ENCODE measurements at places on chromosomes 11 and 22.

GRCh38 chr11:47192111-47192510, 5.9 kb upstream of the PACSIN3 start:
- DNase-seq = no peak

DNA sequence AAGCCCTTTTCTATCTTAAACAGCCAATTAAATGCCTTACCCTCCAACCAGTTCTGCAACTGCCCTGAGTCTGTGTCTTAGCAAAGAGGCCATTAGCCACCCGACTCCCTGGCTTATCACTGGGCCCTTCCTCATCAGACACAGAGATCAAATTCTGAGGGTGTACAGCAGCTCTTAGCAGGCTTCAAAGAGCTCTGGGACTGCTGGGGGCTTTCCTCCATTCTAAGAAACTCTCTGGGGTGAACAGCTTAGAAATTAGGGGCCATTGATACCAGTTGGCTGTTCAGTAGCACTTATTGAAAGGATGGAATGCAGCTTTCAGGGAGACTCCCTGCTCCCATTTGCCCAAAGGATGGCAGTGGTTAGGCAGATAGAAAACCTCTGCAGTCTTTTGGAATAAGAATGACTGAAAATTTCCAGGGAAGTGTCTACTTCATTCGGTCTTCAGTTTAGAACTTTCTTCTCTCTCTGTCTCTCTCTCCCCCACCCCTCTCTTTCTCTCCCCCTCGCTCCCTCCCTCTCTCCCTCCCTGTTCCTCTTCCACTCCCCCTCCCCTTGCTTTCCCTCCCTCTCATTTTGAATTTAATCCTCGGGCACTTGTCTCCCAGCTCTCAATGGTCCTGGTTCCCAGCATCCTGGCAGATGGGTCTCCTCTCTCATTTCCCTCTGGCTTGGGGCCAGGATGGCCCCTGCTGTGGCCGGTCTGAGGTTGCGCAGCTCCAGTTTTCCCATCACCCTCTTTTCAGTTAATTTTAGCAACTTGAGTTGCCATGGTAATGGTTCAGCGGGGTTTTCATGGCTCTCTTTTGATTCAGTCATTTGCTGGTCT, 76.4 kb downstream of the COMMD9 start:
- no peak for DNase-seq

- DNase-seq = no peak
Measured at GRCh38 chr22:17402293-17402692, 33.0 kb downstream of the CECR2 start.

DNA sequence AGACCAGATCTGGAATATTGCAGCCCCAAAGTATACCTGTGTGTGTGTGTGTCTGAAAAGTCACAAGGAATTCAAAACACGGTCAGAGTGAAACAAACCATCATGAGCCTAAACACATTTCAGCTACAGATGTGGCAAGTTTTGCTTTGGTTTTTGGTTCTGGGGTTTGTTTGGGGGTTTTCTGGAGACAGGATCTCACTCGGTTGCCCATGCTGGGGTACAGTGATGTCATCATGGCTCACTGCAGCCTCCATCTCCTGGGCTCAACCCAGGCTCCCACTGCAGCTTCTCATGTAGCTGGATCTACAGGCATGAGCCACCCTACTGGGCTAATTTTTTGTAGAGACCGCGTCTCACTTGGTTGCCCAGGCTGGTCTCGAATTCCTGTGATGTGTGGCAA, 41.4 kb upstream of the PHF21A start:
- peak; percentile 9 for DNase-seq

DNA sequence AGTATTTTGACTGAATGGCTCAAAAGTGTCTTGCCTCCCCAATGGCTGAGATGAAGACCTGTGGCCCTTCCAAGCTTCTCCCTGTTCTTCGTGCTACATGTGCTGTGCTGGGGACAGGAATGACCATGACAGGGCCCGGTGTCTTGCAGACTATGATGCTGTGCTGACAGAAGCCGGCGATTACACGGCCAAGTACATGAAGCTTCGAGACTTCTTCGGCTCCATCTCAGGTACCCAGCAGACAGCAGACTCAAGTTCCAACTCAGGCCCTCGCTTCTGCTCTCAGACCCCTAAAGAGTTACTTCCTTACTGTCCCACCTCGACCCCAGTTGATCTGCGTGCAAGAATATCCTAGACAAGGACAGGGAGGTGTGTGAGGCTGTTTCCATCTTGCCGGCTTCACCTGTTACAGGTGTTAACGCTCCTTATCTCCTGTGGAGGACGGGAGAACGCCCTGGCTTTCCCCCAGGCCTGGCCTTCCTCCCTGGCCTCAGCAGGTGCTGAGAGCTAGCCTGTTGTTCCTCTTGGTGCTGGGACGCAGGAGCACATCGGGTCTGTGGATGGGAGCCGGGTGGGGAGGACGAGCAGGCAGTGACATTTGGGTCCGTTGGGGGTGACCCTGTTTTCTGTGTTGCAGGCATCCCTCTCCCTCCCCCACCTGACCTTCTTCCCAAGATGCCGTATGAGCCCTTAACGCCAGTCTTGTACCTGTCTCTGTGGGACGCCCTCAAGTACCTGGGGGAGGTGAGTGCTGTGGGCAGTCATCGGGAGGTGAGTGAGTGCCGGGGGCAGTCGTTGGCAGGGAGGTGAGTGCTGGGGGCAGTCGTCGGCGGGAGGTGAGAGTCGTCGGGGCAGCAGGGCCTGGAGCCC, 38.1 kb downstream of the GLB1L2 start:
- DNase-seq = no peak

DNA sequence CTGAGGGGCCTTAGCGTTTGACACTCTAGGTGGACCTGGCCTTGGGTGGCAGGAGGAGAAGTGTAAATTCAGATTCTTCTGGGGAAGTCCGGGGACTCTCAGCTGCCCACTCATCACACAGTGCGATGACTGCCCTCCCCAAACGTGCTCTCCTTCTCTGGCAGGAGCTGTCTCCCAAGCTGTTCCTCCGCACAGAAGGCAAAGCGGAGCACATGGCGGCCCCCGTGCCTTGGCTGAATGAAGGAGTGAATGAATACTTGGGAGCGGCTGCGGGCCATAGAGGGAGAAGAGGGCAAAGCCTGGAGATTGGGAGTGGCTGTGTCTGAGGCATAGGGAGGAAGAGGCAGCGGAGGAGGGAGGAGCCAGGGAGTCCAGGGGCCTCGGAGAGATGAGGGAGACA, 6.9 kb upstream of the NAA40 start:
- no peak for DNase-seq

DNA sequence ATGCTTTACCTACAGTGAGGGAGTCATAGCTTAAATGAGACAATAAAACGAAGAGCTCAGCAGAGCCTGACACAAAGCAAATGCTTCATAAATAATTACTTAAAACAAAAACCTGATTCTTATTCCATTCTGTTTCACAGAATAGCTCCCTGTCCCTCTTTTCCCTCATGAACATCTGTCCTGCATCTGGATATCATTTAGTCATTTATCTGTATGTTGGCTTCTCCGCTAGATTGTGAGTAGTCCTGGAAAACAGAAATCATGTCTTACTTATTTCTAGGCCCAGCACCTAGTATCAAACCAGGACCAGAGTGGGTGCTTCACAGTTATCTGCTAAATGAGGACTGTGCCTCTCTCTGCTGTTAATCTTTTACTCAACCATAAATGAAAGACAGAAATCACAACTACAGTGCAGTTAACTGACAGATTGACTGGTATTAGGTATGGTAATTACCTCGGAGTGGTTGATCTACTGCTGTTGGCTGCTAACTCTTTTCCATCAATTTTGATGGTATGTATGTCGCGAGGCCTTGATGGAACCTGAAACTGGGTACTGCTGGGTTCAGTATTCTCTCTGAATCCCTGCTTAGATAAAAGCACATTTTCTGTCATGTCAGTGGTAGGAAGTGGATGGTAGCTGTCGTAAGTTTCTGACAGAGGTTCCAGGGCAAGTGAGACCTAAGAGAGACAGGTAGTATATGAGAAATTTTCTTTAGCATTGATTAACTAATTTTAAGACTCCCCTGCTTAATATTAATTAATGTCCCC, 31.5 kb downstream of the C2CD3 start:
- no peak for DNase-seq

- no peak for DNase-seq
Measured at GRCh38 chr11:118714816-118715215, 35.4 kb upstream of the TREH start.

GRCh38 chr22:28702891-28703290, 23.3 kb upstream of the TTC28 start:
- DNase-seq = no peak

DNA sequence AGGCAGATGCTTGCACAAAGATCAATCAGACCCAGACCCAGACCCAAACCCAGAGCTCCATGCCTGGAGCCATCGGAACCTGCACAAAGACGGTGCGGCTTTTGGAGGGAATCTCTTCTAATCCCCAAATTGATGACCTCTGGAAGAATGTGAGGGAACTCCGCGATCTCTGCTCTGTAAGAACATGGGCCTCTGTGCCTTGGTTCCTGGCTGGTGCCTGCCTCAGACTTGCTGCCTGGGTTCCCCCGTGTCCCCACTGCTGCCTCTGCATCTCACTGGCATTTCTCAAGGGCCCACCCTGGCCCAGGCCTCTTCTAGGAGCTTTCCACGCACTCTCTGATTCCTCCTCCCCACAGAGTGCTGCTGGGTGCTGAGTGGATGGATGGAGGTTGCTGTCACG, 1044.4 kb downstream of the TBC1D22A start:
- no peak for DNase-seq

DNA sequence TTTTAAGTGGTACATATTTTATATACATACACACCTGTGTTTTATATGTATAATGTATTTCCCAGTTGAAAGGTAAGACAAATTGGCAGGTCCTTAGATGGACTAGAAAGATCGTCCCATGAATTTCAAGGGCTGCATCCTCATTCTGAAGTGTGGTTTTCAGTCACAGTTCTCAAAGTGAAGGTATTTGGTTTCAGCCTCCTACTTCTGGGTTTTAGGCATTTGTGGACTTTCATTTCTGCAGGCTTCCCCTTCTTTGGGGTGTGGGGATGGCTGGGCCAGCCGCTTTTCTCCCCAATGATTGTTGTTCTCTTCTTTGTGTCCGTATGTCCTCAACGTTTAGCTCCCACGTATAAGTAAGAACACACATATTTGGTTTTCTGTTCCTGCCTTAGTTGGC, 10.0 kb downstream of the DCPS start:
- DNase-seq = no peak

DNA sequence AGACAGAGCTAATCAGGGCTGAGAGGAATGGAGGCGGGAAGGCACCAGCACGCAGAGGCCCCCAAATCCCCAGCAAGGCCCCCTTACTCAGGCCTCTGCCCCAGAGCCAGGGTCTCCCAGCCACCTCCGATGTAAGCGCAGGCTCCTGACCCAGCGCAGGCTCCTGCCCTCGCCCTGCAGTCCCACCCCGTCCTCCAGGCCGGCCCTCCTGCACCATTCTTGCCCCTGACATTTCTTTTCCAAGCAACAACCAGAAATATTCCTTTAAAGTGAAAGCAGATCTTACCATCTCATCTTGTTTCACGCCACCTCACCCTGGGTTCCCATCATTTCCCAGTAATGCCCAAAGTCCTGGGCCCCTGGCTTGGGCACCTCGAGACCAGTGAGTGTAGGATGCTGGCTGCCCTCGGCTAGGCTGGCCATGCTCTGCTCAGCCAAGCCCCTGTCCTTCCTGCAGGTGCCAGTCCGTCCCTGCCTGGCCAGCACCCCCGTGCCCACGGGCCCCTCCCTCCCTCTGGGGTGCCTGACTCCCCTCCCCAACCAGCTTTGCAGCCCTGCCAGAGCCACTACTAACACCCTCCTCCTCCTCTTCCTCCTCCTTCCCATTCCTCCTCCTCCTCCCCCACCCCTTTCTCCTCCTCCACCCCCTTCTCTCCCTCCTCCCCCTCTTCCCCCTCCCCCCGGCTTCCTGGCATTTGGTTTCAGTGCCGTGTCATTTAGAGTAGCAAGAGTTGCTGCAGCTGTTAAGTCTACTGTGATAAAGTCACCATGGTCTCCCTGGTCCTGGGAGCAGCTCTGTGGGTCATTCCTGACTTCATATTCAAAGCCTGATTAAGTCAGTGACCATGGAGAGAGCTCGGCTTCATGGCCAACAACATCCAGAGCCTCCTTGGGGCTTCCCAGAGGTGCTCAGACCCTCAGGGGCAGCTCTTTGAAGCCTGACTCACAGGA, 78.7 kb downstream of the PIWIL3 start:
- no peak for DNase-seq

GRCh38 chr11:32005786-32006416, 85.0 kb upstream of the RCN1 start:
- DNase-seq = no peak

DNA sequence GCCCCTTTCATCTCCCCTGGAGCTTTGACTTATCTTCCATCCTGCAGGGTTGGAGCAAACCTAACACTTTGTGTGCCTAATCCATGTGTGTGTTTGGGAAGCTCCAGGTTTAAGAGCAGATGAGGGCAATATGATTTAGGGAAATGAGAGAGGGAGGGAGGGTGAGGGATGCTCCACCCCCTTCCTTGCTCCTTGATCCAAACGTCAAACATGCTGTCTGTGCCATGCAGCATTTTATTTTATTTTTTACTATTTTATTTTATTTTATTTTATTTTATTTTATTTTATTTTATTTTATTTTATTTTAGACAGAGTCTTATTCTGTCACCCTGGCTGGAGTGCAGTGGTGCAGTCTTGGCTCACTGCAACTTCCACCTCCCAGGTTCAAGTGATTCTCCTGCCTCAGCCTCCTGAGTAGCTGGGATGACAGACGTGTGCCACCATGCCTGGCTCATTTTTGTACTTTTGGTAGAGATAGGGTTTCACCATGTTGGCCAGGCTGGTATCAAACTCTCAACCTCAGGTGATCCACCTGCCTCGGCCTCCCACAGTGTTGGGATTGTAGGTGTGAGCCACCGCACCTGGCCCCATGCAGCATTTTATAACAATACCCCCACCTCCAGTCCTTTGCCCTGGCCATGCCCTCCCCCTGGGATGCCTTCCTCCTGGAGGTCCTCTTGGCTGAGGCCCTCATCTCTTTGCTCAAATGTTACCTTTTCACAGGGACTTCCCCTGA, 52.6 kb upstream of the CRYBB3 start:
- no peak for DNase-seq

DNA sequence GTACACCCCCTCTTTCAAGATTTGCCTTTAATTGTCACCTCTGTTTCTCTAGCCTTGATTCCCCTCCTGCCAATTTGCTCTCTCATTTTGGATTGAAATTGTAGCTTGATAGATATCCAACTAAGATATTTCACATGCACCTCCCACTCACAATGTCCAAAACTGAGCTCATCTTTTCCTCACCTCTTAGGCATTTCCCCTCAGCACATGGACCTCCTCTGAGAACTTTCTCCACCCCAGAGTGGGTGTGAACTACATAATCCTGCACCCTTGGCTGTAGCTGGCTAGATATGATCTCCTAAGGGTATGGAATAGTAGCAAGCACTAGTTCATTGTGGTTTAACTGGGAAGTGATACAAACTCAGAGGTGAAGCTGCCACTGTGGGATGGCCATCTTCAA, 91.5 kb upstream of the SESN3 start:
- DNase-seq = no peak

DNA sequence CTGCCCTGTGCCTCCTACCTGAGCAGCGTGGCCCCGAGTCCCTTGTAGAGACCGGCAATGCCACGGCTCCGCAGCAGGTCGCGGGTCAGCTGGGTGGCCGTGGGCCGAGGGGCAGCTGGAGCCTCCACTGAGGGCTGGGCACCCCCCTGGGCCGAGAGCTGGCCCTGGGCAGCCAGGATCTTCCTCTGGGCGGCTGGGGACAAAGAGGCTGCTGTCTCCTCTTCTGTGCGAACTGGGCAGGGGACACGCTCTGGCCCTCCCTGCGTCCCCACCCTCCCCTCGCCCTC, 2.6 kb upstream of the CEND1 start:
- no peak for DNase-seq

GRCh38 chr22:36335621-36336020, 52.1 kb downstream of the MYH9 start:
- no peak for DNase-seq

- DNase-seq = no peak
Measured at GRCh38 chr22:33889748-33890147, 30.5 kb downstream of the LARGE1 start.

GRCh38 chr11:69358398-69359020, 64.6 kb downstream of the MYEOV start:
- DNase-seq = no peak

Data from activated naive CD8-positive, alpha-beta T cell treated with anti-CD3 and anti-CD28 coated beads for 36 hours (primary cell).